ENCODE measurements at places on chromosomes 7 and 10.

DNA sequence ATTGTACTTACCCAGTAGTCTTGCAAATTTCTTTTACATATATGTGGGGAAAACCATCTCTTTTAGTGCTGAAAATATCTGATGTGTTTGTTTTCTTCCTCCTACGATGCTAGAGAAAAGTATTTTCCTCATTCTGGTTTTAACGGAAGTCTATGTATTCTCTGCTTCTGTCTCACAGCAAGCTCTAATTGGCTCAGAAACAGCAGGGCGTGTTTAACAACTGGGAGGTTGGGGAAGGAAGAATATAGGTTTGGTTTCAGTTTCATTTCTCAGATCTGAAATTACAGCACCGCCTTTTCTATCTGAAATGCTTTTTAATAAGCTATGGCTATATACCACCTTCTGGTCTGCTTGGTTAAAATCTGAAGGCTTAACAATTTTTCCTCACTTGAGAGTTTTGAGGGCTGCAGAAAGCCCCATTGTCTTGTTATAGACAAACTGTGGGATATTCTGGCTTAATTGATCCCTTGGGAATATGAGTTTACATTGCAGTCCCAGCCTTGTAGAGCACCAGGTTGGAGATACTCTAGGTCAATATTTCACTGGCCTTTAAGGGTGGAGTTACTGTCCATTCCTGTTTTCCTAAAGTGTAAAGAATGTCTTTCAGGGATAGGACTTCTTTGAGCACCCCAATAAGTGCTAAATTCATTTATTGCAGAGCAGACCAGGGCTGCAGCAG lies at the start of gene SAMD9:
Gene SAMD9, minus strand, starts transcription at position 128 of the 679 bp plus-strand sequence. CDS start 11,882 bp downstream, outside the sequence.
- peak; percentile 26 for DNase-seq

DNA sequence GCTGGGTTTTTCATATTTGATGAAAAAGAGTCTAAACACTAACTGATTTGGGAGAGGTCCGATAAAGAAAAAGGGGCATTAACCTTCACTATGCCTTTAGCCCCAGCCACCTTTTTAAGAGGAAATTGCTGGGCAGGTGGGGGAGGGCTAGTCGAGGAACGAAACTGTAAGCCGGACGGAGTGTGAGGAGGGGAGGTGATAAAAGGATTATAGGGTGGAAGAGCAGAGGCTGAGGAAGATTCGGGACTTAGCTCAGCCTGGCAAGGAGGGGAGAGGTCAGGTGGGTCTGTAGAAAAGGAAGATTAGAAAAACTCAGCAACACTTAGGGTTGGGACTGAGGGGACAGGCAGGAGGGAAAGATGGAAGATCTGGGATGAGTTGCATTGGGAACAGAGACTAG lies 77.0 kb downstream of the TSPAN12 start:
- no peak for DNase-seq

DNA sequence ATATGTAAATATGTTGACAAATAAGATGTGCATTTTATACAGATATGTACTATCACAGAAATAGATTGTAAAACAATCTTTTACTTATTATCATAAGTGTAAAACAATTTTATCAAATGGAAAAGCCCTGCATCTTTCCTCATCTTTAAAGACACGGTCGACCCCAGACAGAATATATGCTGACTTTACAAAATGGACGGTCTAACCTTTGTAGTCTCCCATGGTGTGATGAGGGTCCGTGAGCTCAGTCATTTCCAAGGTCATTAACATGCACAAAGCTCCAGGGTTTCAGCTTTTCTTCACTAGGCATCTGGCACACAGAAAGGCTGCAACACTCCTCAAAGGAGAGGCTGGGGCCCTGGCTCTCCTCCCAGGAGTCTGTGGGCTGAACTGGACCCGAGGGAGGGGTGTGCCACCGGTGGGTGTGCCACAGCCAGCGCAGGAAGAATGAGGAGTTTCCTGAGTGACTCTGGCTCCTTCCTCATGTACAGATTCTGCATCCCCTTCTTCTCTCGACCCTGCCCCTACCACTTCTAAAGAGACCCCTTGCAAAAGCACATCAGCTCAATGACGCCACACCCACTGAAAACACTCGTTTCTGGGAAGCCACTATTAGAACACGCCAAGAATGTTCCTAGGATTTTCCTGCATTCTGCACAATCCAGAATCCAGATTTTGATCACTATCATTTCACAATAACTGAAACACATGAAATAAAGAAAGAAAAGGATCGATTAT lies 26.2 kb upstream of the ABLIM1 start:
- no peak for DNase-seq

- no peak for DNase-seq
Observed at GRCh38 chr7:30688718-30689221, 6.5 kb upstream of the CRHR2 start.
